ENCODE measurements at places on chromosomes 1 and 21. TPM values are rescaled to one million over a fixed set of nuclear protein-coding genes. Genes with fewer than 3 reads are reported as not detected.

The MARCKSL1 gene
- 58.3 TPM for total RNA-seq

The KPRP gene
- total RNA-seq = not detected

The FMN2 gene
- 0.34 TPM for total RNA-seq

The CD1C gene
- total RNA-seq = 0.76 TPM

The CR1L gene
- total RNA-seq = 0.73 TPM

The B3GALT2 gene
- total RNA-seq = 5.1 TPM

The PTPN14 gene
- 36.8 TPM for total RNA-seq

The BTBD19 gene
- total RNA-seq = 19.7 TPM

The FCAMR gene
- total RNA-seq = not detected

The UQCRH gene
- total RNA-seq = 193 TPM

The PALMD gene
- total RNA-seq = 14.3 TPM

The TIE1 gene
- 67.8 TPM for total RNA-seq

The ZBTB40 gene
- 20.6 TPM for total RNA-seq

The LUZP1 gene
- total RNA-seq = 31.4 TPM

The SLAMF1 gene
- 2.5 TPM for total RNA-seq

The MYOC gene
- not detected for total RNA-seq

The SPRR2F gene
- not detected for total RNA-seq

The RHD gene
- 0.44 TPM for total RNA-seq

The PER3 gene
- total RNA-seq = 16.1 TPM

The TMPRSS3 gene
- total RNA-seq = 2.9 TPM

The MMEL1 gene
- total RNA-seq = 3.4 TPM

The LEMD1 gene
- 2.1 TPM for total RNA-seq

The PBX1 gene
- total RNA-seq = 44.5 TPM

The CD2 gene
- total RNA-seq = 12.4 TPM

The GJB3 gene
- total RNA-seq = 0.68 TPM

The HHIPL2 gene
- total RNA-seq = not detected

The TCHHL1 gene
- total RNA-seq = not detected

The TRIM63 gene
- total RNA-seq = 0.15 TPM
